Activated CD4-positive, alpha-beta memory T cell treated with anti-CD3 and anti-CD28 coated beads for 36 hours (primary cell): ENCODE measurements at places on chromosomes 4 and X. TPM values are rescaled to one million over a fixed set of nuclear protein-coding genes. Genes with fewer than 3 reads are reported as not detected.

CT55 gene
- not detected for total RNA-seq

FOXR2 gene
- total RNA-seq = not detected

GABRA4 gene
- total RNA-seq = not detected

UGT2B11 gene
- not detected for total RNA-seq

KIT gene
- total RNA-seq = not detected

KIF4A gene
- total RNA-seq = 28.3 TPM

SCML1 gene
- total RNA-seq = 3.8 TPM

- H3K27ac ChIP-seq = no peak overlapping the region
- H3K36me3 ChIP-seq = peaks cover 9% of the 10 kb centered on the region
- H3K4me1 ChIP-seq = peaks cover 4% of the 10 kb centered on the region
- no peak for DNase-seq
- no peaks in the 10 kb centered on the region for H3K27me3 ChIP-seq
Measured at GRCh38 chrX:85037114-85037513, 33.4 kb downstream of the APOOL start.

- H3K27me3 ChIP-seq = peaks cover 26% of the 10 kb centered on the region
- DNase-seq = no peak
Measured at GRCh38 chr4:57080781-57081650, 29.2 kb downstream of the IGFBP7 start.

DNA sequence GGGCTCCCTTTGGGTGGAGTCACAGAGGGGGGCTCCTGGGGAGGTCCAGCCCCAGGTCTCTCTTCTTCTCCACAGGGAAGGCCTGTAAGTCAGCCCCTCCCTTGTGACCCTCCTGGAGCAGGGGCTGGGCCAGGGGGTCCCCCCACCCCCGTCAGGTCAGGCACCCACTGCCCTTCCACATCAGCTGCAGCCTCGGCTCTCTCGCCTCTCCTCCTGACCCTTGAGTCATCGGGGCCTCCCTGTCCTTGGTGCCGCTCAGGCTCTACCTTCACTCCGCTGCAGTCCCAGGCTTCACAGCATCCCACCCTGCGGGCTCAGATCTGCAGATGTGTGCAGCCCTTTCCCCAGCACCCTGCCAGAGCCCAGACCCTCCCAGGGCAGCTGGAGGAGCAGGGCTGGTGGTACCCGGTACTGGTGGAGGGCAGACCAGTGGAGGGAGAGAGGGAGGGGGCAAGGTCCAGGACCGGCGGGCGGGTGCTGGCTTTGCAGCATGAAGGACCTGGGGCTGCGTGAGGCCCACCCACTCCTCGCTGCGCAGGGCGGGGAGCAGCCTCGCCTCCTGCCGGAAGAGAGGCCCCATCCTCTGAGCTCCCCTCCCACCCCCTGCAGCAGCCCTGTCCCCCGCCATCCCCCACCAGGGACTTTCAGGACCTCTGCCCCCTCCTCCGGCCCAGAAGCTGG lies 117.1 kb downstream of the FAM53A start:
- H3K4me1 ChIP-seq = peaks cover 2% of the 10 kb centered on the region
- H3K27me3 ChIP-seq = peaks cover 2% of the 10 kb centered on the region
- no peak overlapping the region for H3K4me3 ChIP-seq
- H3K36me3 ChIP-seq = no peaks in the 10 kb centered on the region
- DNase-seq = no peak

- no peaks in the 10 kb centered on the region for H3K36me3 ChIP-seq
- no peak for DNase-seq
- H3K27ac ChIP-seq = no peak overlapping the region
Measured at GRCh38 chr4:80215449-80216052, 18.2 kb downstream of the PRDM8 start.

- H3K27me3 ChIP-seq = peaks cover 3% of the 10 kb centered on the region
- peak; percentile 50 for DNase-seq
- peak overlapping the region; percentile 62 for H3K4me3 ChIP-seq
- H3K27ac ChIP-seq = peak overlapping the region; percentile 30
Measured at GRCh38 chrX:1205681-1206611, 6.5 kb downstream of the CRLF2 start.

DNA sequence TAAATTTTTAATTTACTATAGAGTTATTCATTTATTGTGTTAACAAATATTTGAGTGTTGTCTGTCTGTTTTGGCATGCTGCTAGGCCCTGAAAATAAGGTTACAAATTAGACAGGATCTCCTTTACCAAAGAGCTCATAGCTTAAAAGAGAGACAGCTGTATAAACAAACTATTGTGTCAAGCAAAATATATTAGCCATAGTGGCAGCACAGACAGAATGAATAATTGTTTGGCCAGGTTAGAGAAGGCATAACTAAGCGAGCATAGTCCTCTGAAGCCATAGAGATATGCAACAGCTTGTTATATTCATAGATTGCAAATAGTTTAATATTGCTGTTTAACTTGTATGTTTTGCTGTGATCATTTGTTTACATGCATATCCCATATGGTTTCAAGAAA lies 66.7 kb upstream of the NDUFC1 start:
- no peaks in the 10 kb centered on the region for H3K27me3 ChIP-seq
- no peak overlapping the region for H3K4me3 ChIP-seq
- DNase-seq = no peak
- peaks cover 54% of the 10 kb centered on the region for H3K36me3 ChIP-seq

DNA sequence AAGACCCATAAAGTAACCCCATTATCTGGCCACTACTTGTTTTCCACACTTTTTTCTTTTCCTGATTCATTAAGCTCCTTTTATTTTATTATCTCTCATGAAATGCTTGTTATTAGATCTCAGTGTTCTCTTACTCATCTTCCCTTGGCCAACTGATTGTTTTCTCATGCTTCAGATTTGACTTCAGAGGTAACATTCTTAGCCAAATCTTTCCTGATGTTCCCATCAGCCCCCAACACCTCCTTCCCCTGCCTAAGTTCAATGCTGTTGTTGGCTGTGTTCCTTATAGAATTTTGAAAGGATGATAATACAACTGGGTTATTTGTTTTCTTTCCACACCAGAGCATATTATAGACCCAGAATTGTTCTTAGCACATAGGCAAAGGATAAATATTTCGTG lies 75.6 kb downstream of the BMPR1B start:
- no peaks in the 10 kb centered on the region for H3K27me3 ChIP-seq
- H3K27ac ChIP-seq = no peak overlapping the region
- no peak overlapping the region for H3K4me3 ChIP-seq
- H3K36me3 ChIP-seq = no peaks in the 10 kb centered on the region
- H3K4me1 ChIP-seq = no peaks in the 10 kb centered on the region
- DNase-seq = no peak

GRCh38 chrX:121122332-121122731 lies 74.9 kb downstream of the GLUD2 start:
- H3K27ac ChIP-seq = no peak overlapping the region
- H3K4me3 ChIP-seq = no peak overlapping the region
- no peaks in the 10 kb centered on the region for H3K27me3 ChIP-seq
- H3K36me3 ChIP-seq = no peaks in the 10 kb centered on the region

DNA sequence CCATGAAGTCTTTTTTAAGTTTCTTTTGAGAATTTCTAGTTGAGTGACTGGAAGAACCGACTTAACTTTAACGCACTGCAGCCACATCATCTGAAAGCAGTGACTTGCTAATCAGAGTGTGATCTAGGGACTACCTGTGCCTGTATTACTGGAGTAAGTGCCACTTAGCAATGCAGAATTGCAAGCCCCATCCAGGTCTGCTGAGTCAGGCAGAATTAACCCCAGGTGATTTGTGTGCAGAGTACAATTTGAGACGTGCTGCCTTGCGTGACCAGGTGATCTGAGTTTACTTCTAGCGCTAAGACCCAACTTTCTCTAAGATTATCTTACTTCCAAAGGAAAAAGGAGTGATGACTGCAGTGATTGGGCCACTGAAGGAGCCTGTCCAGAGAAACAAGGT lies 85.3 kb downstream of the CLCN4 start:
- H3K27ac ChIP-seq = no peak overlapping the region
- DNase-seq = no peak

DNA sequence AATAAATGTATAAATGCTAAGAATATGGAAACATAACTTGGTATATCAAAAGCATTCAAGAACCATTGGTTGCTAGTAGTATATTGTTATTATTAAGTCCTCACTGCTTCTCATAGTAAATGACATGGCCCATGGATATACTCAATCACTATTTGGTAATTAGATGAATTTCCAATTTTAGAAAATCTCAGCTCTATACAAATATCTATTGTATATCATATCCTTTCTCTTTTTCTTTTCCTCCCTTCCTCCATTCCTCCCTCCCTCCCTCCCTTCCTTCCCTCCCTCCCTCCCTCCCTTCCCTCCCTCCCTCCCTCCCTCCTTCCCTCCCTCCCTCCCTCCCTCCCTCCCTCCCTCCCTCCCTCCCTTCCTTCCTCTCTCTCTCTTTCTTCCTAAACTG lies 514.4 kb upstream of the LCORL start:
- no peaks in the 10 kb centered on the region for H3K4me1 ChIP-seq
- DNase-seq = no peak
- no peak overlapping the region for H3K27ac ChIP-seq
- H3K4me3 ChIP-seq = no peak overlapping the region
- peaks cover 1% of the 10 kb centered on the region for H3K27me3 ChIP-seq

- H3K27ac ChIP-seq = no peak overlapping the region
- H3K27me3 ChIP-seq = no peaks in the 10 kb centered on the region
Measured at GRCh38 chr4:150573534-150573933, 8.4 kb upstream of the MAB21L2 start.

GRCh38 chrX:103999234-103999633 lies 14.3 kb downstream of the H2BW1 start:
- H3K27ac ChIP-seq = no peak overlapping the region
- peaks cover 2% of the 10 kb centered on the region for H3K27me3 ChIP-seq
- H3K4me3 ChIP-seq = no peak overlapping the region
- no peak for DNase-seq

DNA sequence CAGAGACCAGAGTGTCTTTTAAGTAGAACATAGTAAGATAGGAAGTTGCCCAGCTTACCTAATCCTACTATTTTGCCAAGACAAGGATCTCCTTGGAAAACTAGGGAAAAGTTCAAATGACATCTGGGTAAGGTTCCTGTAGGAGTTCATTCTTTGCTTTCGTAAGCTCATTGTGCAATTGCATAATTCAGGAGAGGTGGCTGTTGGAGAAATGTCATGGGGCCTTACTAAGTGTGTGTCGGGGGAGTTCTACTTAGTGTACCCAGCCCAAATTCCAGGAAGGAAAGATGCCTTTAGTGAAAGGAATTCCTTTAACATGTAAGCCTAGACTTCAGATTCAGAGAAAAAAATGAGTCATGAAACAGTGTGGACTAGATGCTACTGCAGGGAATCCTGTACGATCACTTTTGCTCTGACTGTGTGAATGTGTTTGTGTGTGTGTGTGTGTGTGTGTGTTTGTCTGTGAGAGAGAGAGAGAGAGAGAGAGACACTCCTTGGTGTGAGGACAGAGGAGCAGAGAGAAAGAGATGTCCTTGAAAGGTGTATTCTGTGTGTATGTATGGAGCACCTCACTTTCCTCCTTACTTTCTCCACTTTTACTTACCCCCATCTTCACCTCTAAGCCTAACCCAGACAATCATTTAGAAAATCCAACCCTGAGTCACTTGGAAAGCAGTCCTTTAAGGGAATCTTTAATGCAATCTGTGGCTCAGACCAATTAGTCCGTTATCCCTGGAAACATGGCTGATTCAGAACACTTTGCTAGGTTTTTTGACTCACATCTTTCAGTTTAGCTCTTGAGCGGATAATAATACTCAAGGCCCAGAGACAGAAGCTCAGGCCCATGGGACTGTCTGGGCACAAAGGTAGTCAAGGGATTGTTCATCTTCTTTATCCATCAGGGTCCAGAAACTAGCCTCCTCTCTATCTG lies 114.5 kb upstream of the ACSL4 start:
- H3K4me1 ChIP-seq = peaks cover 16% of the 10 kb centered on the region
- no peak overlapping the region for H3K27ac ChIP-seq
- no peak overlapping the region for H3K4me3 ChIP-seq
- no peaks in the 10 kb centered on the region for H3K27me3 ChIP-seq

DNA sequence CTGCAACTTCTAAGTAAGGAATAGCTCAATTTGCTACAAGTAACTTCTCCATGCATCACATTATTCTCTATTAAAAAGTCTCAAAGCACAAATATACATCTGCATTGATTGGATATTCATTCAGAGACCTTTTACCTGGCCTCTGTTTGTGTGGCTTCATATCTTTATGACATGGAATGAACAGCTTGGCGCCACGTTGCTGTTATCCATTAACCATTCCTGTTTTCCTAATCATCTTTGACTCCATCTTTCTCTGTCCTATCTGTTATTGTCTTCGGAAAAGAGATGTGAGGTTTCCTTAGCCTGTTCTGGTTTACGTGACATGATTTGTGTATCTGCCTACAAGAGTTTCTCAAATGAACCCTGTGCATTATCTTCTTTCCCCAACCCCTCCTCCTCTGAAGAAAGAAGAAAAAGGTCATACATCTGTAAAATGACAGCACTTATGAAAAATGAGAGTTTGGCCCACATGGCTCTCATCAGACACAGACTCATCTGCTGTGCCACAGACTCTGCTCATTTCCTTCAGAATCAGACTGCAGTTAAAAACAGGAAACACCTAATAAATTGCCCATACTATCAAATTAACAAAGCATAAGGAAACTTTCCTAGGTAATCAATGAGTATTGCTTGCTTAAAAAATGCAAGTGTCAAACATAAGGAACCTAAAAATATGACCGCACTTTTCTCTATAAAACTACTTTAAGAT lies 347.6 kb upstream of the FAM241A start:
- DNase-seq = no peak
- H3K27ac ChIP-seq = no peak overlapping the region
- H3K4me3 ChIP-seq = no peak overlapping the region
- H3K36me3 ChIP-seq = no peaks in the 10 kb centered on the region
- H3K4me1 ChIP-seq = no peaks in the 10 kb centered on the region

DNA sequence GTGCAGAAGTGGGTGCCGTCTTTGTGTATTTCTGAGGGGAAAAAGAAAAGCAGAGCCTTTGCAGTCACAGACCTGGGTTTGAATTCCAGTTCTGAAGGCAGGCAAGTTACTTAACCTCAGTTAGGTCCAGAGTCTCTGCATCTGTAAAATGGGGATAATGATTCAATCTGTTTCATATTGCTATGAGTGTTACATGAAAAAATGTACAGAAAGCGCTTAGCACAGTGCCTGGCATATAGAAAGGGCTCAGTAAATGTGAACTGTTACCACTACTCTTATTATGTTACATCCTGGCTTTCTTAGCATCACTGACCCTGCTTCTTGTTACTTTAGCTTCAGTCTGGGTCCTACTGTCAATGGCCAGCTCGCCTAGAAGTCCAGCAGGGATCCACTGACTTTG lies 45.9 kb downstream of the DOCK11 start:
- H3K4me1 ChIP-seq = peaks cover 41% of the 10 kb centered on the region
- H3K36me3 ChIP-seq = peaks cover 8% of the 10 kb centered on the region
- H3K27me3 ChIP-seq = no peaks in the 10 kb centered on the region
- H3K4me3 ChIP-seq = no peak overlapping the region
- peak overlapping the region; percentile 76 for H3K27ac ChIP-seq

- no peak overlapping the region for H3K4me3 ChIP-seq
- H3K4me1 ChIP-seq = no peaks in the 10 kb centered on the region
- no peaks in the 10 kb centered on the region for H3K36me3 ChIP-seq
- H3K27me3 ChIP-seq = no peaks in the 10 kb centered on the region
Measured at GRCh38 chr4:138177278-138177968, 64.7 kb downstream of the SLC7A11 start.

GRCh38 chr4:38482696-38483095 lies 181.3 kb upstream of the KLF3 start:
- peaks cover 9% of the 10 kb centered on the region for H3K4me1 ChIP-seq
- no peak overlapping the region for H3K4me3 ChIP-seq
- no peaks in the 10 kb centered on the region for H3K27me3 ChIP-seq
- no peak overlapping the region for H3K27ac ChIP-seq

GRCh38 chr4:38242101-38242500 lies 281.9 kb downstream of the PTTG2 start:
- peaks cover 13% of the 10 kb centered on the region for H3K4me1 ChIP-seq
- H3K27ac ChIP-seq = no peak overlapping the region
- no peaks in the 10 kb centered on the region for H3K27me3 ChIP-seq
- no peak for DNase-seq
- H3K4me3 ChIP-seq = no peak overlapping the region
- no peaks in the 10 kb centered on the region for H3K36me3 ChIP-seq

- peaks cover 17% of the 10 kb centered on the region for H3K4me1 ChIP-seq
- H3K27me3 ChIP-seq = peaks cover 28% of the 10 kb centered on the region
- DNase-seq = no peak
Measured at GRCh38 chrX:125202591-125203248, 117.0 kb upstream of the TEX13C start.
